Subcutaneous preadipocyte (primary cell): ENCODE measurements at places on chromosomes 4 and X. TPM values are rescaled to one million over a fixed set of nuclear protein-coding genes. Genes with fewer than 3 reads are reported as not detected.

Gene WNK3
- under 0.01 and 0.20 TPM in 2 replicates for total RNA-seq

Gene GC
- total RNA-seq = not detected in 2 replicates

Gene PAGE4
- total RNA-seq = not detected in 2 replicates

Gene GAGE13
- total RNA-seq = not detected in 2 replicates

Gene CXCL6
- 0.59 and 6.2 TPM in 2 replicates for total RNA-seq

Gene C1QTNF7
- 0.20 and 0.73 TPM in 2 replicates for total RNA-seq

Gene DDIT4L
- total RNA-seq = 6.3 and 12.9 TPM in 2 replicates

Gene TMEM156
- 0.20 TPM in 1 of 2 replicates, not detected in the other for total RNA-seq

Gene ALB
- total RNA-seq = not detected in 2 replicates

Gene RBM46
- total RNA-seq = 0.59 TPM in 1 of 2 replicates, not detected in the other

Gene EGF
- total RNA-seq = 0.20 and 0.73 TPM in 2 replicates

Gene ENPP6
- under 0.01 TPM in 1 of 2 replicates, not detected in the other for total RNA-seq

Gene RPGR
- total RNA-seq = 9.4 and 17.3 TPM in 2 replicates

Gene EDA2R
- total RNA-seq = 20.9 and 31.1 TPM in 2 replicates

Gene VCX3A
- total RNA-seq = not detected in 2 replicates

Gene KLKB1
- total RNA-seq = 0.37 TPM in 1 of 2 replicates, not detected in the other

Gene NAP1L2
- total RNA-seq = under 0.01 and 0.20 TPM in 2 replicates

Gene SLC10A4
- total RNA-seq = 0.37 TPM in 1 of 2 replicates, not detected in the other

Gene DNAAF6
- not detected in 2 replicates for total RNA-seq

Gene REPS2
- total RNA-seq = 0.37 and 0.39 TPM in 2 replicates

Gene MAGEA6
- total RNA-seq = not detected in 2 replicates

Gene FGF13
- total RNA-seq = under 0.01 and 0.59 TPM in 2 replicates

Gene AFF2
- under 0.01 and 0.37 TPM in 2 replicates for total RNA-seq

Gene MID2
- 6.6 and 12.9 TPM in 2 replicates for total RNA-seq

Gene MAP3K15
- not detected in 2 replicates for total RNA-seq

Gene ACSL1
- 66.1 and 95.9 TPM in 2 replicates for total RNA-seq

Gene PPARGC1A
- 0.59 and 0.73 TPM in 2 replicates for total RNA-seq

Gene TMEM150C
- 0.78 and 1.5 TPM in 2 replicates for total RNA-seq

Gene MID1
- total RNA-seq = 6.2 and 9.0 TPM in 2 replicates

Gene CT55
- not detected in 2 replicates for total RNA-seq

Gene TLR6
- 3.1 and 3.7 TPM in 2 replicates for total RNA-seq

Gene CYBB
- not detected in 2 replicates for total RNA-seq

Gene PABPC4L
- total RNA-seq = under 0.01 TPM in 2 replicates

Gene RIBC1
- 0.59 and 0.73 TPM in 2 replicates for total RNA-seq

Gene YIPF7
- not detected in 2 replicates for total RNA-seq

Gene KLB
- total RNA-seq = not detected in 2 replicates

Gene NEK1
- 6.6 and 9.6 TPM in 2 replicates for total RNA-seq

Gene MAGEB17
- not detected in 2 replicates for total RNA-seq

Gene CASP6
- total RNA-seq = 8.8 and 12.7 TPM in 2 replicates

Gene ABCG2
- total RNA-seq = 0.37 and 0.39 TPM in 2 replicates

Gene FAM47A
- not detected in 2 replicates for total RNA-seq

Gene CXCL10
- under 0.01 TPM in 1 of 2 replicates, not detected in the other for total RNA-seq

Gene CCKAR
- total RNA-seq = not detected in 2 replicates

Gene CDX4
- not detected in 2 replicates for total RNA-seq

Gene TMPRSS11D
- total RNA-seq = not detected in 2 replicates

Gene ALAS2
- not detected in 2 replicates for total RNA-seq

Gene PAPSS1
- total RNA-seq = 37.8 and 45.7 TPM in 2 replicates

Gene SAGE1
- total RNA-seq = not detected in 2 replicates

Gene GRPR
- 0.20 TPM in 1 of 2 replicates, not detected in the other for total RNA-seq

Gene MAOB
- under 0.01 TPM in 2 replicates for total RNA-seq

Gene ZNF630
- 0.98 and 1.1 TPM in 2 replicates for total RNA-seq

Gene CXCL1
- total RNA-seq = 45.4 and 46.7 TPM in 2 replicates

Gene COL4A5
- total RNA-seq = 18.0 and 34.8 TPM in 2 replicates

Gene OGT
- total RNA-seq = 112 and 150 TPM in 2 replicates

Gene GAGE1
- not detected in 2 replicates for total RNA-seq

Gene FREM3
- total RNA-seq = not detected in 2 replicates

Gene MAGEA10
- not detected in 2 replicates for total RNA-seq

Gene KCTD8
- total RNA-seq = 0.20 TPM in 1 of 2 replicates, not detected in the other

Gene ATP10D
- 12.1 and 13.9 TPM in 2 replicates for total RNA-seq
